Esophagus muscularis mucosa (tissue), 4 donors: ENCODE measurements at places on chromosomes 4 and X. TPM values are rescaled to one million over a fixed set of nuclear protein-coding genes. Genes with fewer than 3 reads are reported as not detected.

- H3K27me3 ChIP-seq, result no peaks in the 10 kb centered on the region
- no peak for DNase-seq
- peaks cover 12% of the 10 kb centered on the region for H3K4me1 ChIP-seq
These were observed 18.3 kb downstream of the G3BP2 start for GRCh38 chr4:75654905-75655304.

DNA sequence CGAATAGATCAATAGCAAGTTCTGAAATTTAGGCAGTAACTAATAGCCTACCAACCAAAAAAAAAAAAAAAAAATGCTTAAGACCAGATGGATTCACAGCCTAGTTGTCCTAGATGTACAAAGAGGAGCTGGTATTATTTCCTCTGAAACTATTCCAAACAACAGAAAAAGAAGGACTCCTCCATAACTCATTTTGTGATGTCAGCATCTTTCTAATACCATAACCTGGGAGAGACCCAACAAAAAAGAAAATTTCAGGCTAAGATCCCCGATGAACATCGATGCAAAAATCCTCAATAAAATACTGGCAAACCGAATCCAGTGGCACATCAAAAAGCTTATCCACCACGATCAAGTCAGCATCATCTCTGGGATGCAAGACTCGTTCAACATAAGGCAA lies 1557.9 kb downstream of the C4orf33 start:
- no peaks in the 10 kb centered on the region for H3K27me3 ChIP-seq
- no peak for DNase-seq
- no peak overlapping the region for H3K4me3 ChIP-seq
- H3K36me3 ChIP-seq, result no peaks in the 10 kb centered on the region
- no peak overlapping the region for H3K27ac ChIP-seq

DNA sequence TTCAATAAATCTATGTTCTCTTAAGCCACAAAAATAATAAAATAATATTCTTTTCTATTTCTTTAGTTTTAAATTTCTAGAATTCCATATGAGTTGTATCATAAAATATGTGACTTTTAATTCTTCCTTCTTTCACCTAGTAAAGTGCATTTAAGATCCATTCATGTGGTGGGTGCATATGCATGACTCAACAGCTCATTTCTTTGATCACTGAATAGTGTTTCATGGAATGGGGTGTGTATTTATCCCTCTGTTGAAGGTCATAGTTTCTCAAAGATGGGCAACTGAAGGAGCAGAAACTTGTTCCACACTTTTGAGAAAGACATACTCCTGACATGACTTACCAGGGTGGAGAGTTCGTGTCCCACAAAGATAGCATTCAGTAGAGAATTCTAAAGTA lies 1230.3 kb upstream of the AGA start:
- no peaks in the 10 kb centered on the region for H3K27me3 ChIP-seq
- H3K4me3 ChIP-seq, result no peak overlapping the region
- H3K4me1 ChIP-seq, result no peaks in the 10 kb centered on the region

PF4V1 gene
- not detected for total RNA-seq

- no peak overlapping the region for H3K27ac ChIP-seq
- no peak for DNase-seq
- no peak overlapping the region for H3K4me3 ChIP-seq
- H3K36me3 ChIP-seq, result no peaks in the 10 kb centered on the region
- no peaks in the 10 kb centered on the region for H3K4me1 ChIP-seq
These were observed 57.3 kb upstream of the FAM9B start for GRCh38 chrX:9091258-9091657.

DNA sequence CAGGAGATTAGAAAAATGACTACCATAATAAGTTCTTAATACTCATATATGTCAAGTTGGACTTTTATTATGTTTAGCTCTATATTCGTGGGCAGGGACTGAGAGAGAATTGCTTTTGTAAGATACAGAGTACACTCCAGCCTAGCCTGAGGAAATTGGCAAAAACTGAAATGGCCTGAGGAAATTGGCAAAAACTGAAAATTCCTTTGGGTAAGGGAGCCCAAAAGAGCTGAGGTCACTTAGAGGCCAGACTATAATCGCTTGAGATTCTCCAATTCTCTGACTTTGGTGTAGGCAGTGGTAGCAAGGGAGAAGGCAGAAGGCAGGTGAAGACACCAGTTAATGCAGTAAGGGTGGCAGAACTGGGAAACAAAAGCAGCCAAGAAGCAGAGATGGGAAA lies 124.5 kb upstream of the HCCS start:
- DNase-seq, result no peak
- no peaks in the 10 kb centered on the region for H3K27me3 ChIP-seq
- H3K4me1 ChIP-seq, result no peaks in the 10 kb centered on the region
